ENCODE measurements at places on chromosomes 11 and 22.

GRCh38 chr11:15468466-15468865 lies 353.7 kb downstream of the INSC start:
- DNase-seq = no peak

DNA sequence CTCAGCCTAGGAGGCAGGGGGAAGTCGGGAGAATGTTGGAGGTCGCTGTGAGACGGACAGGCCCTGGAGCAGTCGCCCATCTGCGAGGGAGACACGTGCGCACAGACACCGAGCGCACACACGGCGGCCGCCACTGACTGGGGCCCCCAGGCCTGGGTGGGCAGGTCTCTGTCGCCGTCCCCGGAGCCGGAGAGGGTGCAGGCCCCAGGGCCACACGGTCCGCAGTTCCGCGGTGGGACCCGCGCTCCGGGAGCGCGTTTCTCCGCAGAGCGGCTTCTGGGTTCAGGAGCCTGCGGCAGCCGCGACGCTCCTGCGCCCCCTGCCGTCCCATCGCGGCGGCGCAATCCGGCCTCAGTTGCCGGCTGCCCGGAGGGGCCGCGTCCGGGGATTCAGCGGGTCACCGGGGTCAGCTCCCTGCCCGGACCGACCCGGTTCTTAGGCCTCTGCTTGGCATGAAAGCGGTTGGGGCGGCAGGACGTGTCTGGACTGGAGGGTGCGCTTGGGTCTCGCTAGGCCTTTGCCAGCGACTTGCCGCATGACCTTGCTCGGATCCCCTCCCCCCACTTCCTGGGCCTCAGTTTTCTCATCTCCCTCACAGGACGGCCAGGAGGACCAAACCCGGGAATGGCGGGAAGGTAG lies 31.2 kb downstream of the PDE2A start:
- DNase-seq = peak; percentile 87

DNA sequence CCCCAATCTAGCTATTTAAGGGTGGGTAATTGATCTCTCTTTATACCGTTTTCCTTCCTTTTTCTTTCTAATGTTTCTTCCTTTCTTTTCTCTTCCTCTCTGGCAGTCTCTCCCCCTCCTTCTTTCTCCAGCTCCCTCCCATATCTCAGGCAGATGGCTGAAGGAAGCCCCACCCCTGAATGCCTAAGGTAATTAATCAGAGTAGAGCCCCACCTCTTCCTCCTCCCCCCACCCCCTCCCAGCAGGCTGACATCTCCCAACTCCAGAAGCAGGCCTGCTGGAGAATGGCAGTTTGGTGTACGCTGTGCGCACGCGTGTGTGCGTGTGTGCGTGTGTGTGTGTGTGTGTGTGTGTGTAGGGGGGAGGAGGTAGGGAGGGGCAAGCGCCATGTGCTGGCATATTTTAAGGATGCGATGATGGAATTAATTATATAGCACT lies 122.6 kb downstream of the APOL5 start:
- peak; percentile 90 for DNase-seq

- no peak for DNase-seq
These were observed 724 bp downstream of the ARFIP2 start for GRCh38 chr11:6480299-6480914.

DNA sequence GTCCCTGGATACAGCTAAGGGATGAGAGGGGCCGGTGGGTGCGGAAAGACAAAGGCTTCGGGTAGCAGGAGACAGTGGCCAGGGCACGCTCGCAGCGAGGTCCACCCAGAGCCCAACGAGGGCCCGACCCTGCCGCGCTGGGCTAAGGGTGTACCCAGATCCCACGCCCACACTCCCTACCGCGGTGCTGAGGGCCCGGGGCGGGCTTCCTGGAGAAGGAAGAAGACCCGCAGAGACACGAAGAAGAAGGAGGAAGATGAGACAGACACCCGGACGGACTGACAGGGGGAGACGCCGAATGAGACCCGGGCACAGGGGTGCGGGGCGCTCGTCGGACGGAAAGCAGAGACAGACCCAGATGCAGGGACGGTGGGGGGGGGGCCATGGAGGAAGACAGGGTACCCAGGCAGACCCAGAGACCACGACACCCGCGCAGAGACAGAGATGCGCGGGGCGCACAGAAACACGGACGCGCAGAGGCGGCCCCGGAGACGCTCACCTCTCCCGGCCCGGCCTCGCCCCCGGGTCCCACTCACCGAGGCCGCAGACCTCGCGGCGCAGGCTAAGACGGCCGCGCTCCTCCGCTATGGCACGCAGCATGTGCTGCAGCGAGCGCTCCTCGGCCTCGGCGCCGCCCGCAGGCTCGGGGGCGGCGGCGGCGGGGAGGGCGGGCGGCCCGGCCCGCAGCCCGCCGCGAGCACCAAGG lies 437 bp downstream of the KIAA0930 start:
- DNase-seq = no peak

- no peak for DNase-seq
These were observed 6.4 kb downstream of the YAP1 start for GRCh38 chr11:102116453-102117205.

GRCh38 chr22:48240935-48241230 lies 1478.4 kb downstream of the TBC1D22A start:
- no peak for DNase-seq

DNA sequence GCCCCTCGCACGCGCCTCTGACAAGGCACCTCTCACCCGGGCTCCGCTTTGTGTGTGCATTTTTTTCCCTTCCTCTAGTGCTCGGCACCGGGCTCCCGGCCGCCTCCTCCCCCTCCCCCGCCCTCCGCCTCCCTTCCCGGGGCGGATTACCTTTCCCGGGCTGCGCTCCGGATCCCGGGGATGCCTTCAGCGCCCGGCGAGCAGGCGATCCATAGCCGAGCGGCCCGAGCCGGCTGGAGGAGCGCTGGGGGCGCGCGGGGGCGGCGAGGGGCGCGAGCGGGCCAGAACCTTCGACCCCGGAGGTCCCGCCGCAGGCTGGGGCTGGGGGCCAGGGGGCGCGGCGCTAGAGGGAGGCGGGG lies 282 bp downstream of the MPPED2 start:
- DNase-seq = no peak

GRCh38 chr11:58576887-58577471 lies 1.3 kb upstream of the LPXN start:
- DNase-seq = no peak

DNA sequence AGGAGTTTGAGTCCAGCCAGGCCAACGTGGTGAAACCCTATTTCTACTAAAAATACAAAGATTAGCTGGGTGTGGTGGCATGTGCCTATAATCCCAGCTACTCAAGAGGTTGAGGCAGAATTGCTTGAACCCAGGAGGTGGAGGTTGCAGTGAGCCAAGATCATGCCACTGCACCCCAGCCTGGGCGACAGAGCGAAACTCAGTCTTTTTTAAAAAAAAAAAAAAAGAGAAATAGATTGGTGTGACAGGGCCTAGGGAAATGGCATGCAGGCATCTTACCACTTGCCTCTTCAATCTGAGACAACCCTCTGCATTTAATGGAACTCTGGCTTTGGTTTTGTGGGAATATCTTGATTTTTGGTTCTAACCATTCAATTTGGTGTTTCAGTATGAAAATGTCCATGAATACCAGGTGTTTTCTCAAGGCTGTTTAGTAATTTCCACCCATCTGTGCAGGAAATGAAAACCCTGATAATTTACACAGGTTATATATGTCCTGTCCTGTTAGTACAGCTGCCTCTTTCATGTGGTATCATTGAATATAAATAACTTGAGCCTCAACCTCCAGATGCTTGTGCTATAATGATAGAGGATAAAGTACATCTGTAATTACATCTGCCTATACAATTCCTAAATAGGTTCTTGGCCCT lies 8.4 kb downstream of the XBP1 start:
- DNase-seq = no peak

DNA sequence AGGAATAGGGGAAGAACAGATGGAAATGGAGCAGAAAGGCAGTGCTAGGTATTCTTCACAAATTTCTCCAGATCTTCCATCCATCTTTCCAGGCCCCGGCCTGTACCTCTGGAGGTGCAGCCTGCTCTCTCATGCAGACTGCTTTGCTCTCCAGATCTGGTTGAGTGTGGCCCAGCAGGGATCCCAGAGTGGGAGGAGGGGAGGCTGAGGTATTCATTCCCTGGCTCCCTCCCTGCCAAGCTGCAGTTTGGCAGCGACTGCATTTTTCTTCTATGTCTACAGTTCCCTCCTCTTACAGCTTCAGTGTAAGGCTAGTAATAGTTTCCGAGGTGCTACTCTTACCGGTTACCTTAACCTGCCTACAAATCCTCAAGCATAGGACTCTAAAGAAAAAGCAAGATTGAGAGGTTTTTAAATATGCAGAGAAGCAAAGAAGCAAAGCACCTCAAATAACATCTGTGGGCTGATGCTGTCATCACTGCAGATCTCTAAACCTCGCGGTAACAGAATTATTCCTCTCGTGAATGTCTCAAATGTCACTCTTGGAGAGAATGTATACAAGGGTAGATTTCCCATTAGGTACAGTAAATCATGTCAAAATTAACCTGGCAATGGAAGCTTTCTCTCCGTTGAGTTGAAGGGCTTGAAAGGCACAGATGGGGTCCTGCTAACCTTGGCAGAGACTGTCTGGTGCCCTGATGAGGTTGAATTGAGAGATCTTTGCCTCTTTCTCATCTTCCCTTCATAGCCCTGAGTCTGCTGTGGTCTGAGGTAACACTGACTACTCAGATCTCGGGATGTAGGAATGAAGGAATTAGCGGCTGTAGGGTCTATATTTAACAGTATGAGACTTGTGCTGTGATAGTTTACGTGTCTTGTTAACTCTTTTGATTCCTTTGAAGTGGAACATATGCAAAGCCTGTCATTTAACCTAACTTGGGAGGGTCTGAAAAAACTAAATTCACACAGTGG lies 297.9 kb upstream of the C11orf87 start:
- no peak for DNase-seq

- DNase-seq = no peak
These were observed 17.5 kb upstream of the FIBIN start for GRCh38 chr11:26976389-26976788.

All from ecto neural progenitor cell (in vitro differentiated cells).